Suppressor macrophage treated with lipopolysaccharide for 1 hour (primary cell): ENCODE measurements at places on chromosomes 3 and 15.

DNA sequence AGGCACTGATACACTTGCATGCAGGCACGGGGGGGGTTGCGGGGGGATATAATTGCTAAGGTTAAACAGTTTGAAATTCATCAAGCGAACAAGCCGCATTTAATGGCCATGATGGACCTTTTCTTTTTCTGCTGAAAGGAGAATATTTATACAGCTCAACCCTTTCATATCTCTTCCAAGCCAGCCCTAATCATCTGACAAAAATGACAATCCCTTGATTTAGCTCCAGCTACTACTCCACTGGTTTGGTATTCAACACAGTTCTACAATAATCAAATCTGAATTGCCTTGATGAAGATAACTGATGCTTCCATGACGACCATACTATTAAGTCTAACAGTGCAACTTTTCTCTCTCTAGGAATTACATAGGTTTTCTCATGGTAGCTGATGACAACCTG lies 374.9 kb downstream of the PLCL2 start:
- DNase-seq = no peak

- DNase-seq = peak; percentile 87
Measured at GRCh38 chr15:64100958-64101357, 5.2 kb downstream of the SNX1 start.

DNA sequence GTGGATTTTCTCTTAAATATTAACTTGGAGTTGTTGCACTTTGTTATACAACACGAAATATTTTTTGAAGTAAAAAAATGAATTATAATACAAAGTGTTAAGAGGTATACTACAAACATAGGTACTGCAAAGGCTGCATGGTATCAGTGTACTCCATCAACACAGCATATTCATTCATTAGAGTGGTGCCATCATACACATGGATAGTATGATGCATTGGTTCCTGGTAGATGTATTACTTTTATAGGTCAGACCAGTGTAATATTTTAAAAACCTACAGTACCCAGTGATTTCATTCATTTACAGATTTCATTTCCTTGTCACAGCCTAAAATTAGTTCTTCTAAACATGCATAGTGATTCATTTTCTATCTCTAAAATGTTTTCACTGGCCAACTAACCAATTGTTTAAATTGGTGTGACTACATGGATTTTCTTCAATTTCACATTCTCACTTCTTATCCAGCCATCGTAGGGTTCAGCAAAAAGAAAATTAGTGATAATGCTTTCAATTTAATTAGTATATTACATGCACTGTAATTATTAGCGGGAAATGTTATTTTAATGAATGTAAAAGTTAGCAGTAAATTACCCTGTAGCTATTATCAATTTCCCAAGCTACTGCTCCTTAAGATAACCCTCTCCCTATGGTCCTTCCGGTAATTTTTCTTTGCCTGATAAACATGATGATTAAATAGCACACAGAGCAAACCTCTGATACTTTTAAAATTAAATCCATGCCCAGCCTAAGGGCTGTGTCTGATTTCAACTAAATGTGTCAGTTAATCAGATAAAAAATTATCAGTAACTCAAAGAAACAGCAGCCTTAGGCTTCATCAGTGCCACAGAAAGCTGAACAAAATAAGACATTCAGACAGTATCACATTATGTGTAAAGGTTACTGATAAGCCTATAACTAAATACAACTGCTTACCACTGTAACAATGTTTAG lies 68.4 kb downstream of the DPH6 start:
- DNase-seq = no peak

- no peak for DNase-seq
Measured at GRCh38 chr3:72307438-72308115, 522.6 kb upstream of the PROK2 start.
